ENCODE measurements at places on chromosomes 4 and X.
A peak's percentile ranks its signal among the peaks of the same experiment; 100 is the strongest.

- H3K4me1 ChIP-seq, result no peaks in the 10 kb centered on the region
- no peaks in the 10 kb centered on the region for H3K36me3 ChIP-seq
- H3K4me3 ChIP-seq, result no peak overlapping the region
- DNase-seq, result no peak
- H3K27ac ChIP-seq, result no peak overlapping the region
- H3K27me3 ChIP-seq, result peaks cover 7% of the 10 kb centered on the region
These were observed 35.8 kb downstream of the STOX2 start for GRCh38 chr4:183940864-183941263.

GRCh38 chrX:97691901-97692455, 808.3 kb downstream of the RPA4 start:
- H3K27me3 ChIP-seq, result peaks cover 4% of the 10 kb centered on the region
- H3K27ac ChIP-seq, result no peak overlapping the region
- no peaks in the 10 kb centered on the region for H3K36me3 ChIP-seq
- DNase-seq, result no peak
- no peak overlapping the region for H3K4me3 ChIP-seq
- H3K4me1 ChIP-seq, result no peaks in the 10 kb centered on the region

DNA sequence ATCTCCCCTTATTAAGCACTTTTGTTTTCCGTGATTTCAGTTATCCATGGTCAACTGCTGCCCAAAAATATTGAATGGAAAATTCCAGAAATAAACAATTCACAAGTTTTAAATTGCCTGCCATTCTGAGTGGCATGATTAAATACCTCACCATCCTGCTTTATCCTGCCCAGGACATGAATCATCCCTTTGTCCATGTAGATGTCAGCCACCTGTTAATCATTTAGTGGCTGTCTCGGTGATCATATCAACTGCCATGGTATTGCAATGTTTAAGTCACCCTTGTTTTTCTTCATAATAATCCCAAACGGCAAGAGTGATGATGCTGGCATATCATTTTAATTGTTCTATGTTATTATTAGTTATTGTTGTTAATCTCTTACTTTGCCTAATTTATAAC, 79.8 kb upstream of the LHFPL1 start:
- no peak overlapping the region for H3K4me3 ChIP-seq
- H3K36me3 ChIP-seq, result peaks cover under 1% of the 10 kb centered on the region
- no peak overlapping the region for H3K27ac ChIP-seq
- no peaks in the 10 kb centered on the region for H3K27me3 ChIP-seq

DNA sequence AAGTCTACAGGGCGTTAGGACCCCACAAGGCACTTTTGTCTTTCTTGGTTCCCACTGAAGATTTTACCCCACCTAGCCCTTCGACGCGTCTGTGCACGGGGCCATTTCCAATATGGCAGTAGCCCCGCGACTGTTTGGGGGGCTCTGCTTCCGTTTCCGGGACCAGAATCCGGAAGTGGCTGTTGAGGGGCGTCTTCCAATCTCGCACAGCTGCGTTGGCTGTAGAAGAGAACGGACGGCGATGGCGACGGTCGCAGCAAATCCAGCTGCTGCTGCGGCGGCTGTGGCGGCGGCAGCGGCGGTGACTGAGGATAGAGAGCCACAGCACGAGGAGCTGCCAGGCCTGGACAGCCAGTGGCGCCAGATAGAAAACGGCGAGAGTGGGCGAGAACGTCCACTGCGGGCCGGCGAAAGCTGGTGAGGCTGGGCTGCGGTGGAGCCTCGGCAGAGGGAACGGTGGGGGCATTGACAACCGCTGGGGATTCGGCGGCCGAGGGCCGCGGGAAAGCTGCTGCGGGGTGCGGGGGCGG, at the start of gene USP11:
USP11 (plus strand) TSS at position 207 of the 530 bp plus-strand sequence; CDS start at position 242, 35 bp downstream.
- H3K27me3 ChIP-seq, result no peaks in the 10 kb centered on the region
- H3K4me3 ChIP-seq, result peak within 1 kb of the TSS; percentile 92
- peak within 1 kb of the TSS; percentile 100 for H3K27ac ChIP-seq
- H3K4me1 ChIP-seq, result peaks cover 22% of the 10 kb centered on the region

- peaks cover 2% of the 10 kb centered on the region for H3K4me1 ChIP-seq
- H3K36me3 ChIP-seq, result peaks cover 2% of the 10 kb centered on the region
- no peak overlapping the region for H3K27ac ChIP-seq
- peak; percentile 50 for DNase-seq
- H3K27me3 ChIP-seq, result peaks cover 35% of the 10 kb centered on the region
These were observed 7.6 kb upstream of the NKX1-1 start for GRCh38 chr4:1413687-1414479.

- H3K36me3 ChIP-seq, result no peaks in the 10 kb centered on the region
- H3K4me1 ChIP-seq, result no peaks in the 10 kb centered on the region
- no peak for DNase-seq
- no peaks in the 10 kb centered on the region for H3K27me3 ChIP-seq
These were observed 28.3 kb upstream of the TMPRSS11D start for GRCh38 chr4:67912080-67912479.

DNA sequence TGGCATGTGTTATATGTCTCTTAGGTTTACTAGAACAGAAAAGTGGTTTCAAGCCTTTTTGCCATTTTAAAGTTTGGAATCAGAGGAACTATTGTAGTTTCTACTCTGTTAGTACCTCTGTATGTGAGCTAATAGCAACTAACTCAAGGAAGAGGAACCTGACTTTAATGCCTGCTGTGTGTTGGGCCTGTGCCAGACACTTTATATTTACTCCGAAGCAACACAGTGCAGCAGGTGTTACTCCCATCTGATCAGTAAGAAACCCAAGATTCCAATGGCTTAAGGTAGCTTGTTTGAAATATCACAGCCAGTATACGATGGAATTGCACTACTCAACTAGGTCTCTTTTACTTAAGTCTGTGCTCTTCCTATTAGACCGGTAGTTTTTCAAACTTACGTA, 79.2 kb downstream of the USP9X start:
- no peak overlapping the region for H3K4me3 ChIP-seq
- peaks cover 58% of the 10 kb centered on the region for H3K36me3 ChIP-seq
- H3K4me1 ChIP-seq, result no peaks in the 10 kb centered on the region
- DNase-seq, result no peak

DNA sequence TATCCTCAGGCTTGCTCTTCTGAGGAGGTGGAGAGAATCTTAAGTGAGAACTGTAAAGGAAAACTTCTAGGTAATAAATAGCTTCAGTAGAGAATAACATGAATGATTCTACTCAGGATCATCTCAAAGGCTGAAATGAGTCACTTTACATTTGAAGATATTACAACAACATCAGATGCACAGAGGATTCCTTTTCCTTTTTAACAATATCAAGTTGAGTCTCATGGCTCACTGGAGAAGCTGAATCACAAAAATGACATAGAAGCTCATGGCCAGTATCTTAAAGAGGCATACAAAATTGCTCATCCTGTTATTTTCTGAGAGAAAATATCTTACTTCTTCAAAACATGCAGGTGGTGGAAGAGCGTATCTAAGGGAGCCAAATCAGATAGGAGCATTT, 72.5 kb upstream of the EMCN start:
- no peak overlapping the region for H3K27ac ChIP-seq
- DNase-seq, result no peak
- no peaks in the 10 kb centered on the region for H3K4me1 ChIP-seq
- H3K27me3 ChIP-seq, result no peaks in the 10 kb centered on the region

DNA sequence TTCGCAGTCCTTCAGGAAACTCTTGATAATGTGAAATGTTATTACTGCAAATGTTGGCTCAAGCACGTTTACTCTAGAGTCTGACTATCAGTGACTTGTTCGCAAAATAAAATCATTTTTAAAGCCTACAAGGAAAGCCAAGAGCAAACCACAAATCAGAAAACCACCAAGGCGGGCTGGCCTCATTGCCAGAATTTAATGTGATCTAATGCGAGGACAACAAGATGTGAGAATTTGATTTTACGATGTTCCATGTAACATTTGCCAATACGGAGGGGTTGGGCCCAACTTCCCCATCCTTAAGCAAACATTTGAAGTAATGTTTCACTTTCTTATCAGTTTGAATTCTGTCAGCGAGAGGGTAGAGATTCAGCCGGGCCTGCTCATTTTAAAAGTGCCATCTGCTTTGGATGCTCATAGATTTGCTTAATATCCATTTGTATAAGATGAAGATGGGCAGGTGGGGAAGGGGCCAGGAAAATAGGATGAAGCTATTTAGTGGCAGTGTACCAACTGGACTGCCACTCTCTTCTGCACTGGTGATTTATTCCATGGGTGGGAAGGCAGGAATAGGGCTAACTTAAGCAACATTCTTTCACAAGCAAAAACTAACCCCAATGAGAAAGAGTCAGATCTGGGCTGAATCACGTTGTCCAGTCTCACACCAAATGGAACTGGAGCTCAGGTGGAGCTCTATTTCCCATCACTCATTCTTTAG, 225.3 kb downstream of the ANAPC10 start:
- H3K4me3 ChIP-seq, result no peak overlapping the region
- no peaks in the 10 kb centered on the region for H3K4me1 ChIP-seq
- no peak for DNase-seq
- no peak overlapping the region for H3K27ac ChIP-seq
- H3K27me3 ChIP-seq, result no peaks in the 10 kb centered on the region
- peaks cover 2% of the 10 kb centered on the region for H3K36me3 ChIP-seq

DNA sequence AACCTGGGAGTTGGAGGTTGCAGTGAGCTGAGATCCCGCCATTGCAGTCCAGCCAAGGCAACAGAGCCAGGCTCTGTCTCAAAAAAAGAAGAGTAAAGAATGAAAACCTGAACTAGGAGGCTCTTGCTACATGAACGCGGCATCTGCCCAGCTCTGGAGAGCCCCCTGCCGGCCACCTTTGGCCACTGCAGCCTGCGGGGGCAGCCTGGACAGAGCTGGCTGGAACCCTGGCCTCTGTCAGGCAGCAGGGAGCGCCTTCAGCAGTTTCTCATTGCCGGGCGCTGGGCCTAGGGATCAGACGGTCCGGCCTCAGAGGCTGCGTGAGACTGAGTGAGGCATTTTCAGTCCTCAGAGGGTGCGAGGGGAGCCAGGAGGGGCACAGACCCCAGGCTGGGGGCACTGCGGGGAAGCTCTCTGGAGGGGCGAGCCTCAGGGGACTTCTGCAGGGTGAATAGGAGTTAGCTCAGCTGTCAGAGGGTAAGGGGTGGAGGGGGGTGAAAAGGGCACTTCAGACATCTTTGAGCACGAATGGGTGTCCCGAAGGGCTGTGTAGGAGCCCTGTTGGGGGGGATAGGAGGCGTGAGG, 17.5 kb downstream of the DOK7 start:
- H3K4me3 ChIP-seq, result no peak overlapping the region
- no peaks in the 10 kb centered on the region for H3K36me3 ChIP-seq
- DNase-seq, result peak; percentile 81
- peaks cover 6% of the 10 kb centered on the region for H3K4me1 ChIP-seq

DNA sequence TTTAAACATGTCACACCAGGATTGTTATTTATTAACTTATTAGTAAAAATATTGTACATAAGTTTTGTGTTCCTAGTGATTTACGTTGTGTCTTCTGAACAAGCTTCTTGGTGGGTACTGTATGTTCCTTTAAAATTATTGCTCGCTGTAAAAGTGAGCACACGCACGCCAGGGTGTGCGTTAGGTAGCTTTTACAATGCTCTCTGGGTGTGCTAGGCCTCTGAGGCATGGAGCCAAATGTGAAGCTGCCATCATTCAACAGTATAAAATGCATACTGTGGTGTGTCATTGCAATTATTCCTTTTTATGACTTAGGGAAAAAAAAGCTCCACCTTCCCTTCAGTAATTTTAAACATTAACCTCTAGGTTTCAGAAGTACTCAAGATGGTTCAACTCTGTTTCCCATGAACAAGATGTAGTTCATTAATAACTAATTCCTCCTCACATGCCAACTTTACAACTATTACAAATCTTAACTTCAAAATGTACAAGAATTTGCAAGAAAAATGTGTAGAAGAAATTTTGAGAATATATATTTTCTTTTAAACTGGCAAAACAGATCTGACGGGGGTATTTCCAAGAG, 42.4 kb downstream of the ATOH1 start:
- H3K4me1 ChIP-seq, result no peaks in the 10 kb centered on the region
- H3K27ac ChIP-seq, result no peak overlapping the region
- no peak for DNase-seq
- no peaks in the 10 kb centered on the region for H3K36me3 ChIP-seq
- no peaks in the 10 kb centered on the region for H3K27me3 ChIP-seq

DNA sequence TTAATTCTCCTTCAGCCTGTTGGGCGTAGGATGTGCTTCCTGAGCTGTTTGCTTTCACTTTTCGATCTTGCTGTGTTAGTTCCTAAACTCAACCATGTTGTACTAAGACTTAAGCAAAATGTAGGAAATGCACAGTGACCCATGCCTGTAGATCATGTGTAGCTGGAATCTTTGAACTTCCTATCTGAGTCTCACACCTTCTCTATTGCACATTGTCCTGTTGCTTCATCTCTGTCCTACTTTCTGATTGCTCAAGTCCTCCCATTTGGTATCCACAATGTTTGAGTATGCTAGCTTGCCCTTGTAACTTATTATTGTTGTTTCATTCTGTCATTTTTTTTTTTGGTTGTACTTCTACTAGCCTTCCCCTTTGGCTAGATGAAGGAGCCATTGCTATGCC, 239.6 kb downstream of the PPP1R2C start:
- no peak for DNase-seq
- H3K4me3 ChIP-seq, result peak overlapping the region; percentile 47
- no peaks in the 10 kb centered on the region for H3K27me3 ChIP-seq

- peaks cover 2% of the 10 kb centered on the region for H3K4me1 ChIP-seq
- DNase-seq, result no peak
- H3K4me3 ChIP-seq, result no peak overlapping the region
- peaks cover 14% of the 10 kb centered on the region for H3K36me3 ChIP-seq
- no peak overlapping the region for H3K27ac ChIP-seq
- H3K27me3 ChIP-seq, result no peaks in the 10 kb centered on the region
These were observed 69.1 kb downstream of the RASL11B start for GRCh38 chr4:52931243-52931642.

DNA sequence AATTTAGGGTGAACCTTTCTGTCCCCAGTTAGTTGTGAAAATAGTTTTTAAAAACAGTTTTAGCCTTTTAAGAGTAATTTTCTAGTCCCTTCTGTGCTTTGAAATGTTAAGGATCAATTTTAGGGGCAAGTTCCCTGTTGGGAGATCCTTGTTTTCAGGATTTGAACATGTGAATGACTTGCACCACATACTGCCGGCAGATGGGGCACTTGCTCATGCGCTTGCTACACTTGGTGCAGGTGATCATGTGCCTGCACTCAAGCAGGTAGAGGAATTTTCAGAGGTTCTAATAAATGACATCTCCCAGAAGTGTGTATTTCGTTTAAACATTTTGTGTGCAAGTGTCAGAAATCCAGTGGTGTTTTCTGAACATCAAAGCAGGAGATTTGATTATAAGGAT, 195.9 kb downstream of the CHM start:
- H3K4me1 ChIP-seq, result no peaks in the 10 kb centered on the region
- H3K27me3 ChIP-seq, result peaks cover under 1% of the 10 kb centered on the region
- H3K4me3 ChIP-seq, result no peak overlapping the region
- no peak for DNase-seq
- no peaks in the 10 kb centered on the region for H3K36me3 ChIP-seq
- H3K27ac ChIP-seq, result no peak overlapping the region

DNA sequence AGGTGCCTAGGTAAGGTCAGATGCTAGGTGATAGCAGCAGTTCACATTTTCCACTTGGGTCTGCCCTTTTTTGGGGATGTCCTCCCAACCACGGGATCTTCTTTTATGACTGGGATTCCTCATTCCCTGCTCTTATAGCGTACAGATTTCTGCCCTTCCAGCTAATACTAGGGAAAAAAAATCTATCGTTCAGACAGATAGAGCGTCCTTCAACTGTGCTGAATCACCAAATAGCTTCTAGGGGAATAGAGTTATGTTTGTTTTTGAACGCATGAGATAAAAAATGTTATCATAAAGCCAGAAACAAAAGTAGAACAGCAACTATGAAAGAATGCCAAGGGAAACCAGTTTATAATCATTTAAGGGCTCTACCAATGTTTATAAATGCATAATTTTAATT, 13.0 kb downstream of the RAP2C start:
- no peaks in the 10 kb centered on the region for H3K27me3 ChIP-seq
- H3K4me3 ChIP-seq, result no peak overlapping the region
- H3K36me3 ChIP-seq, result no peaks in the 10 kb centered on the region
- H3K4me1 ChIP-seq, result peaks cover 49% of the 10 kb centered on the region
- H3K27ac ChIP-seq, result no peak overlapping the region

- no peaks in the 10 kb centered on the region for H3K36me3 ChIP-seq
- no peak overlapping the region for H3K4me3 ChIP-seq
These were observed 15.0 kb downstream of the UGT8 start for GRCh38 chr4:114613560-114613959.

Data from naive thymus-derived CD8-positive, alpha-beta T cell (primary cell).